ENCODE measurements at places on chromosomes 12 and 14.

DNA sequence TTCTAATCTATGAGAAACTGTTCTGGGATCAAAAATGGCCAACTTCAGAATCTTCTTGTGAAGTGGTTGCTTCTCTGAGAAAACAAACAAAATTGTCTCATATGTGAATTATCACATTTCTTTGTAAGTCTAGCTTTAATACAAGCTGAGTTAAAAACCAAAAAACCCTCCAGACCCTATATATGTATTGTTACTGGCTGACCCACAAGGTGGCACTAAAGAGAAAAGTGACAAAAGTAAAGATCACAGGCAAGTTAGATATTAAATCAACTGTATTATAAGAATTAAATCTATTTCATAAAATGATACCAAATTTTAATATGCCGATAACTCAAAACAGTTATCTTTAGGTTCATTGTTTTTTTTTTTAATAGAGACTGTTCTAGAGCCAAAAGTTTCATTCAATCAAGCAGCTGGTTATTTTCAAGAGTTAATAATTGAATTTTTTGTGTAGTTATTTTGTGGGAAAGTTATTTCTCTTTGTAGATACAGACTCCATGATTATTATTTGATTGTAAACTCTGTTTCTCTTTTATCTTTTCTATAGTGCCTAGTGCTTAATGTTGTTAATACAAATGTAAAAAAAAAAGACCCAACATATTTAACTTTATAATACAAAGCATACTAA is 7.5 kb upstream of the TRHDE start:
- DNase-seq = no peak

DNA sequence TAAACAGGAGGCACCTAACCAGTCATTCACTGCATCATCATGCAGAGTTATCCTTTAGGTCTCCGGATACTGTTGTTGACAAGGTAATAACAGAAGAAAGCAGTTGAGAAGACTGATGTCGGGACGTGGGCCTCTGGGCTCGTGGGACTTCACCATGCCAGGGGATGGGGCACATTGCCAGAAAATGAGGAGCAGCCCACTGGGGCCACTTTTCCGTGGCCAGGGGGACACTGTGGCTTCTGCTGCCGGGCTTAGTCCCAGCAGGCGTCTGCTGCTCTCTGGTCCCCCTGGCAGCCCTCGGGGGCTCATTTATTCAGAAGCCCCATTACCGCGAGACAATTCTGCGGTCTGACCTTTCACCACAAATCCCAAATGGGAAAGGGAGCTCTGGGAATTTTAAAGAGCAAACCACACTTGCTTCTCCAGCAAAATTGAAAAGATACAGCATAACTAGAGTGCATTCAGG is 201.2 kb downstream of the DAD1 start:
- DNase-seq = no peak

- DNase-seq = no peak
These were observed 90.2 kb upstream of the TBX3 start for GRCh38 chr12:114774197-114774596.

DNA sequence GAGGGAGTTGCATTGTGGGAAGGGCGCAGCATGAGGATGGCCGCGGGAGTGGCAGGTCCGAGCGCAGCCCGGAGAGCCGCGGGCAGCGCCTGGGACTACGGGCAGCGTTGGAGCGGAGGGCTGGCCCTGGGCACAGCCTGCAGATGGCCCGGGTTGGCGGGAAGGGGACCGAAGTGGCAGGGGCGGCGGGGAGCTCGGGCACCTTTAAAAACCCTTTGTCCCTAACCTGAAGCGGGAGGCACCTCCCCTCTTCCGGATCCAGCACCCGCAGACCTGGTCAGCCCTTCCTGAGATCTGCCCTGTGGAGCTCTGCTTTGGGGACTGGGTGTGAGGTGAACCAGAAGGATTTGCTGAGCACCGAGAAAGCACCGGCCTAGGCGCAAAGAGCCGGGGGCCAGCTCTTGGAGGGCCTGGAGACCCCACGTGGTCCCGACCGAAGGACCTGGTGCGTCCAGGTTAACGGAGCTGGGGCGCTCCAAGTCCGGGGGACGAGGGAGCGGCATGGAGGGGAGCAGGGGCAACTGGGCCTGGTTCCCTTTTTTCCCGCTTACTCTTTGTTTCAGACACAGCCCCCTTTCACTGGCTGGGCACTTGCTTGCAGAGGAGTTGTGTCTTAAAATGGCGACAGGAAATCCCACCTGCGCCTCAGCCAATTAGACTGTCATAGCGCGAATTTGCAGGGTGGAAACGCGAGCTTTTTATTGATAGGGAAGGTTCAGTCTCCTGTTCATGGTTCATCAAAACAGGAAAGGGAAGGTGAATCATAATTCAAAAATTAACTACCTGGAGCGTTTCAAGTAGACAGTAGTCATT is 792 bp upstream of the SLC38A1 start:
- DNase-seq = no peak

DNA sequence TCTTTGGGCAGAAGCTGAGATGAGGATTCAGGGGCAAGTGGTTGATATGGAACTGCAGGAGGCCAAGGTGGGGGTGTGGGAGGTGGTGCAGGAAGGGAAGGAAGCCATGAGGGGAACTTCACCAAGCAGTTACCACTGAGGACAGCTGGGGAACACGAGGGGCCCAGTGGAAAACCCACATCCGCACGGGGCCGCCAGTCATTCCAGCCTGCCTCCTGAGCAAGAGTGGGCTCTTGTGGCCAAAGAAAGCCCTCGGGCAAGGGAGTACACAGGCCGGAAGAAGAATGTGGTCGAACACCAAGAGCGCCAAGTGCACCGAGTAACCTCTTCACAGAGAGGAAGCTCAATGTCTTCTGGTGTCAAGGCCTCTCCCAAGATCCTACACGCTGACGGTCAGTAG is 252.2 kb upstream of the FOXN3 start:
- DNase-seq = no peak

DNA sequence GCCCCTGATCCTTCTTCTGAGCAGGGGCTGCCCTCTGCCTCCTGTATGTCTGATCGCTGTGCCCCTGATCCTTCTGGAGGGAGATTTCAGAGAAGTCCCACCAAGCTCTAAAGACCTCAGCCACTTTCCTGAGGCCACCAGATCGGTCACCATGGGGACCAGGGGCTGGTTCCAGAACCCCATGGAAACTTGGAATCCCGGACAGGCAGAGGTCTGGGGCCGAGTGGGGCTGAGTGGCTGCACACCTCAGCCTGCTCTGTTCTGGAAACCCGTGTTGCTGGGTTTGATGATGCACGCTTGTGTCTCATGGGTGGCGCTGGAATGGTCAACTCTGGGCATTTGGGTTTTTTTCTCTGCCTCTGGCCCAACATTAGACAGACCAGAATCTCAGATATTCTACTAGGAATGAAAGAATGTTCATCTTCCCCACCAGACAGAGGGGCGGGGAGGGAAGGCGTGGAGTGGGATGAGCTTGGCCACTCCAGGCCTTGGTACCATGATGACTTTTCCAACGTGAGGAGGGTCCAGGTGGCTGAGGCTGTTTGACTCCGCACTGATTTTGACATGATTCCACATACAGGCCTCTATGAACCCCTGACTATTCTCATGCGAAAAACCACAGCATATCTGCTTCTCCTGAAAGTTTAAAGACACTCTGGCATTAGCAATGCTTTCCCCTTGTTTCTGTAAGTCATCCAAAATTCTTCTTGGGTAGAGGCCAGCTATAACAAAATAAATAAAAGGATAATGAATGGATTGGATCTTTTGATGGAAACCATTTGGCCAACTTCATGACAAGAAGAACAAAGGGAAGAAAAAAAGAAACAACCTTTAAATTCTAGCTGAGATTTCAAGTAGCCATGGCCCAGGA is 114.5 kb downstream of the ADGRD1 start:
- DNase-seq = no peak

- DNase-seq = no peak
These were observed 1.0 kb downstream of the BLTP3B start for GRCh38 chr12:100141666-100141997.

DNA sequence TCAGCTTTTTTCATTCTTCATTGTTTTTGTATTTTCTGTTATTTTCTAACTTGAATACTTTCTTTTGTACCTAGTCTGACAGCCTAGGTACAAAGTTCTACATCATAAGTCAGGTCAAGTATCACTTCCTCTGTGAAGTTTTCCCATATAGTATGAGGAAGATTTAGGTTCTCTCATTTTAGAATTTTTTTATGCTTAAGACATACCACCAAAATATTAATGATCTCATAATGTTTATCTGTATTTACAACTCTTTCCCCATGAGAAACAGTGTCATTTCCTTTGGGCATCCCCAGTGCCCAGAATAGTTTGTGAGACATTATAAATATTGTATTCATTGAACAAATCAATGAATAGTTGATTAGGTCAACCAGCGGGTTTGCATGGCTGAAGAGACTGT is 3.1 kb upstream of the ATF7IP start:
- DNase-seq = no peak

DNA sequence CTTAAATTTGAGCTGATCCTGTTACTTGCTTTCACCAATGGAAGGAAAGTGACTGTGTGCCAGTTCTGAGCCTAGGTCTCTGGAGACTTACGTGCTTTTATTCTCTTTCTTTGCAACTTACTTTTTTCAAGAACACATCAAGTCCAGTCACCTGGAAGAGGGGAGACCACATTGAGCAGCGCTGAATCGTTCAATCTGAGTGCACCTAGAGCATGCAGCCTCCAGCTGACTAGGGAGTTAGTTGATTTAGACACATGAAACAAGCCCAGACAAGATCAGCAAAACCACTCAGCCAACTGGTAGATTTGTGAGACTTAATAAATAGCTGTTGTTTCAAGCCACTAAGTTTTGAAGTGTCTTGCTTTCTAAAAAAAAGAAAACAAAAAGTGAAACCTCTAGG is 1014.8 kb upstream of the FBXO33 start:
- DNase-seq = no peak

GRCh38 chr14:40393143-40393542 is 960.9 kb upstream of the FBXO33 start:
- no peak for DNase-seq

DNA sequence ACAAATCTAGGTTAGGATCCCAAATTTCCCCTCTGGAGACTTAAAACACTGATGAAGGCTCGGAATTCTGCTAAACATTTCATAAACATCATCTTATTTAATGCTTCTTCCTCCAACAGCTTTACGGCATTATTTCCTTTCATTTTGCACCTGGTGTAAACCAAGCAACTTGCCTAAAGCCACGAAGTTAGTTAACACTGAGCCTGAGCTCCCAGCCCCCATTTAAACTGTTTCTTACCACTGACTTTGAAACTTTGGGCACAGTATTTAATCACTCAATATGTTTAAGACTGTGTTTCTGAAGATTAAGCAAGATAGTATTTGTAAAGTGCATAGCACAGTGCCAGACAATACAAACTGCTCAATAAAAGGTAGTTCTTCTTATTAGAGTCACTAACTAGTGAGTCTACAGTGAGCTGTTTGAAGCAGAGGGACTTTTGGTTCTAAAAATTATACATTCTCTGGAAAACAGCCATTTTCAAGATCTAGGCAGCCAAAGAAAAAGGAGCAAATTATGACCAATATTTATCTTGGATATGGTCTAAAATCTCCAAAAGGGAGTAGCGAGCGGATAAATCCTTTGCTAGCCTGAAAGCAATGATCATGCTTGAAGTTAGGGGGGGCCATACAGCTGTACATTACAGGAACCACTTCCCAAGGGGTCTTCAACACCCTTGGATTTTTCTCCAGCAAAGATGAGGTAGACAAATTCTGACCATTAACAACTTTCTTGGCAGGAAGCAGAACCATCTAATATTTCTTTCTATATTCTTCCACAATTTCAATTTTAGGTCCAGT is 4.0 kb downstream of the EGLN3 start:
- DNase-seq = no peak

- DNase-seq = no peak
These were observed 39.7 kb downstream of the SLC8A3 start for GRCh38 chr14:70148911-70149595.

GRCh38 chr14:68662392-68662791 is 130.5 kb downstream of the ZFP36L1 start:
- no peak for DNase-seq

- no peak for DNase-seq
These were observed 15.7 kb downstream of the MDM2 start for GRCh38 chr12:68823696-68824095.

- no peak for DNase-seq
These were observed 25.6 kb upstream of the UBC start for GRCh38 chr12:124940143-124940392.

DNA sequence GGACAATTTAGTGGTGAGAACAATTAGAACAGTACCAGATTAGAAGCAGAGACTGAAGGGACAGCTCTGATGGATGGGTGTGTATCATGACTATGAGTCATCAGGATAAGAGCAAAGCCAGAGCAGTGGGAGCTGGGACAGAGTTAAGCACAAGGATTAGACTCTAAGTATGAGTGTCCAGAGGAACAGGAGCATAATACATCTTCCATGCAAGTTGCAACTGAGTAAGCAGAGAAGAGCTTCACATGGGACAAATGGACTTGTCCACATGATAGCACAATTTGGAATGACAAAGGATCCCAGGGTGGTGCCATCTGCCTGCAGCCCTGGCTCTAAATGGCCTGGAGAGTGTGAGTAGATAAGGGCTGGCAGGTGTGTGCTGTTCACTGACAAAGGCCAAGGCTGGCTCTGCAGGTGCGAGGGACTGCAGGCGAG is 226.4 kb upstream of the CAND1 start:
- DNase-seq = no peak

GRCh38 chr12:6341417-6342139 is at the start of gene TNFRSF1A:
Gene TNFRSF1A (minus strand): TSS chr12:6342076. CDS start chr12:6341814, 262 bp downstream.
- no peak for DNase-seq

DNA sequence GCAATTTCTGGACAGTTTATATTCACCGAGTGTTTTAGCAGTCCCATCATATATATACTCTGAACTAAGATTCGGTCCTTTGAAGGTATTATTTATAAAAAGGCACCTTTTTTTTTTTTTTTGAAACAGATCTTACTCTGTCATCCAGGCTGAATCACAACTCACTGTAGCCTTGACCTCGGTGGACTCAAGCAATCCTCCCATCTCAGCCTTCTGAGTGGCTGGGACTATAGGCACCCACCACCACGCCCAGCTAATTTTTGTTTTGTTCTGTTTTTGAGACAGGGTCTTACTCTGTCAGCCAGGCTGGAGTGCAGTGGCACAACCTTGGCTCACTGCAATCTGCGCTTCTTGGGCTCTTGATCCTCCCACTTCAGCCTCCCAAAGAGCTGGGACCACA is 52.1 kb downstream of the BTBD7 start:
- DNase-seq = no peak

DNA sequence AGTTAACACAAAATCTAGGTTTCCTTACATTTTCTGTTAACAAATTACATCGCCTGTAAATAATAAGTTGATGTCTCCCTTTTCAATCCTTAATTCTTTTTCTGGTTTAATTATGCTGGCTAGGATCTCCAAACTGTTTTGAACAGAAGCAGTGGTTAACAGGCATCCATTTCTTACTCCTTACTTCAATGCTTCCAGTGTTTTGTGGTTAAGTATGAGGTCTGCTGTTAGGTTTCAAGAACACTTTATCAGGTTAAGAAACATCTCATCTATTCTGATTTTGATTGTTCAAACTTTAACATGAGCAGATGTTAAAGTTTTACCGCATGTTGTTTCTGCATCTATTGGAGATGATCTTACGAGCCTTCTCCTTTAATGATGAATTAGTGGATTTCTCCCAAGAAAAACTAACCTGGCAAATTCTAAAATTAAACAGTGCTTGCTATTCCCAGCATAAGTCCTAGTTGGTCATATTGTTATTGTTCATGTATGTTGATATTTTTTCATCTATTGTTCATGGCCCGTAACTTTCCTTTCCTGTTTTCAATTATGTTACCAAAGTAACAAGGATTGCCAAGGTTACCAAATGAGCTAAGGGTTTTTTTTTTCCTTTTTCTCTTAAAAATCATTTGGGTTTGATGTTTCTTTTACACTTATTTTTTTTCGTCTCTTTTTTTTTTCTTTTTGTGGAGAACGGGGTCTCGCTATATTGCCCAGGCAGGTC is 33.4 kb downstream of the POLE start:
- DNase-seq = no peak
